Naive thymus-derived CD4-positive, alpha-beta T cell (primary cell): ENCODE measurements at places on chromosomes 6 and 20. TPM values are rescaled to one million over a fixed set of nuclear protein-coding genes. Genes with fewer than 3 reads are reported as not detected.
A peak's percentile ranks its signal among the peaks of the same experiment; 100 is the strongest.

DNA sequence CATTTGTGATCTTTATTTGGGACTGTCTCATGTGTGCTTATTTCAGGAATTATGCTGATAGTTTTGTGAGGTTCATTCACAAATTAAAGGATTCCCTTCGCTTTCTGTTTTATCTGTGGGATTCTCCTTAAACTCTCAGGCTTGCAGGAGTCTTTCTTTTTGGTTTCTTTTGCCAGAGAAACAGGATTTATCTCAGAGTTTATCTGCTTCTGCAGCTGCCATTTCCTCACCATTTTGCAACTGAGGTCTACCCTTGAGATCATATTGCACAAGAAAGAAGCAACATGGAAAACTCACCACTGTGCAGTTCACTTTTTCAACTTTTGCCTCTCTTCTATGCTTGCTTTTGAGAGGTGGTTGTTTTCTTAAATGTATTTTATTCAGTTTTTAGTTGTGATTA is 201.0 kb downstream of the PRL start:
- DNase-seq, result no peak

GRCh38 chr6:26607434-26608230 is 10.9 kb downstream of the ABT1 start:
- peak; percentile 58 for DNase-seq

DNA sequence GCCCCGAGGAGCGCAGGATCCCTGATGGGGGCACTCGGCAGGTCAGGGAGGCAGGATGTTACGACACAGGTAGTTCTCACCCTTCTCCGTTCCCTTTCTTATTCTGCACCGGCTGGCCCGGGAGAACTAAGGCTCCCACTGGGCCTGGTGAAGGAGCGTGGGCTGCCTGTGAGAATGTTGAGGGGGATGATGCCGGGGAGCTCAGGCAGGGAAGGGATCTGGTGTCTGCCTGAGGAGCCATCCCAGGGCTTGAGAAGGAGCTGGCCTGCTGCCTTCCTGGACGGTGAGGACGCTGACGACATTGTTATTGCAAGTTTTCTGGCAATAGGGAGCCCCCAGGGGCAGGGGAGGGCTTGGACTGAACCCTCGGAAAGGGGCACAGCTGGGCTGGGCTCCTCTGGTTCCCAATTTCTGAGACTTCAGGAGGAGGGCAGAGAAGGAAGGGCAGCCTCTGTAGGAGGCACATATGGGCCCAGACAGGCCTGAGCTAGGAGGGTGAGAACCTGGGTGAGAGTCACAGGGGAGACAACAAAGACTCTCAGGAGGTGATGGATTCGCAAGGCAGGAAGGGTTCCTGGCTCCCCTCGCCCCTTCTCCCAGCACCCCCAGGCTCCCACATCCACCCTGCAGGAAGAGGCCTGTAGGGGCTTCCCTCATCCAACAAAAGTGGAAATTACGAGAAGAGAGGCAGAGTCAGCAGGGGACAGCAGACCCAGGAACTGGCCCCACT is 32.8 kb downstream of the CYP21A2 start:
- no peak for DNase-seq

GRCh38 chr6:10850728-10851127 is 12.4 kb upstream of the MAK start:
- DNase-seq, result no peak

Gene CD24
- 0.73 TPM for total RNA-seq

Gene MAP7
- 0.32 TPM for total RNA-seq

Gene ADGB
- total RNA-seq, result not detected

Gene TEAD3
- total RNA-seq, result not detected
